Foreskin keratinocyte (primary cell): ENCODE measurements at places on chromosomes 2 and 18. TPM values are rescaled to one million over a fixed set of nuclear protein-coding genes. Genes with fewer than 3 reads are reported as not detected.

MZT2A gene
- total RNA-seq, result 206 and 383 TPM in 2 replicates

RAPGEF4 gene
- total RNA-seq, result 1.1 and 1.3 TPM in 2 replicates

DLX2 gene
- total RNA-seq, result 1.1 and 1.4 TPM in 2 replicates

NYAP2 gene
- total RNA-seq, result not detected in 2 replicates

PDE6D gene
- 25.7 and 26.1 TPM in 2 replicates for total RNA-seq

NETO1 gene
- total RNA-seq, result 22.3 and 34.2 TPM in 2 replicates

GCG gene
- not detected in 2 replicates for total RNA-seq
